ENCODE measurements at places on chromosomes 2 and 18.

- DNase-seq: no peak
Measured at GRCh38 chr2:241665731-241666440, 20.7 kb downstream of the DTYMK start.

DNA sequence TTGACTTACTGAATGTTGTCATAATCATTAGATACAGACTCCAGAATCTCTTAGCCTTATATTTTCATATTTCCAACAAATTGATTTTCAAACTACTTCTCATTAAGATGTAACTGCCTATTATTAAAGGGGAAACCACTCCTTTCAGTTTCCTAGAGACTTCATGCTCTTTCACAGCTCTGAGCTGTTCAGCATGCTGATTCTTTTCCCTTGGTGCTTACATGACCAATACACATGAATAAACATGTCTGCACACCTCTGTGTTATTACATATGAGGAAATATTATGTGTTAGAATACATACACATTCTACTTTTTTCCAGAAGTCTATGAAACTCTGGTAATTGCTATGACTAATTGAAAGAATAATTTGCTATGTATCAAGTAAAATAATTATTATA, 200.0 kb downstream of the LRP1B start:
- DNase-seq: no peak

GRCh38 chr2:149410701-149411484, 80.5 kb downstream of the LYPD6 start:
- no peak for DNase-seq

GRCh38 chr2:51247252-51247805, 215.4 kb upstream of the NRXN1 start:
- no peak for DNase-seq

DNA sequence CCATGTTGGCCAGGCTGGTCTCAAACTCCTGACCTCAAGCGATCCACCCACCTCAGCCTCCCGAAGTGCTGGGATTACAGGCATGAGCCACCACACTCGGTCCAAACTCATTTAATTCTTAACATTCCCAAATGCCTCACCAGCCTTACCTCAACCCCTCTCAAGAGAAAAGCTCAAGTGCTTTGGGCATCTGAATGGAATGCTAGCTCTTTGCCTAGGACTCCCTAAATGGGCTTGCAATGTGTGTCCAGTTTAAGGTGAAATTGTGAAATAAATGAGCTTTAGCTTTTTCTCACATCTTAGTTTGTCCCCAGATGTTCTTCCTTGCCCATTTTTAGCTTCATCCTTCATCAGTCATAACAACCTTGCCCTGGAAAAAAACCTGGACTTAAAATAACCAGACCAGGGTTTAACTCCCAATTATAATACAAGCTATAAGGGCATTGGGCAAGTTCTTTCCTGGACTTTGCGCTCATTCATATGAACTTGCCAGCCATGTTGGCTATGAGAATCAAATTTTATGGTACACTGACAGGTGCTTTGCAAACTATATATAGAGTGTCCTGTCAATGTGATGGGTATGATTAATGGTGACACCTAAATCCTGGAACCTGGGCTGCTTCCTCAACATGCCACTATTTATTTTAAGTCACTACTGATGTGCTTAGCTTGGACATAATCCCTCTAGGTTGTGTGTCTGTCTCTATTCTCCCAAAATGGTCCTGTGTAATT, 95.1 kb upstream of the SERPINE2 start:
- DNase-seq: no peak

DNA sequence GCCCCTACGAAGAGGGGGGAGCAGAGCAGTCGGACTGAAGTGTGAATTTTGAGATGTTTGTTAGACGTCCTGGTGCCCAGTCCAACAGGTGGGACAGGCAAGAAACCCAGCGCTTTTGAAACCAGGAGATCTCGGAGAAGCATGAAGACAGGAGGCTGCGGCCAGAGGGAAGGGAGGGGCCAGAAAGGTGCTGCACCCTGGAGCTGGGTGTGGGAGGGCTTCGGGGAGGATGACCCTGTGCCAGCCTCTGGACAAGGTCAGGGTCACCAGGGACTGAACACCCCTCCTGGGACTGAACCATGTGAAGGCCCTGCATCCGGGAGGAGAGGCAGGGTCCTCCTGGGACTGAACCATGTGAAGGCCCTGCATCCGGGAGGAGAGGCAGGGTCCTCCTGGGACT, 6.1 kb downstream of the TMEM18 start:
- DNase-seq: no peak

- DNase-seq: no peak
Measured at GRCh38 chr2:154490530-154490929, 208.0 kb upstream of the KCNJ3 start.

DNA sequence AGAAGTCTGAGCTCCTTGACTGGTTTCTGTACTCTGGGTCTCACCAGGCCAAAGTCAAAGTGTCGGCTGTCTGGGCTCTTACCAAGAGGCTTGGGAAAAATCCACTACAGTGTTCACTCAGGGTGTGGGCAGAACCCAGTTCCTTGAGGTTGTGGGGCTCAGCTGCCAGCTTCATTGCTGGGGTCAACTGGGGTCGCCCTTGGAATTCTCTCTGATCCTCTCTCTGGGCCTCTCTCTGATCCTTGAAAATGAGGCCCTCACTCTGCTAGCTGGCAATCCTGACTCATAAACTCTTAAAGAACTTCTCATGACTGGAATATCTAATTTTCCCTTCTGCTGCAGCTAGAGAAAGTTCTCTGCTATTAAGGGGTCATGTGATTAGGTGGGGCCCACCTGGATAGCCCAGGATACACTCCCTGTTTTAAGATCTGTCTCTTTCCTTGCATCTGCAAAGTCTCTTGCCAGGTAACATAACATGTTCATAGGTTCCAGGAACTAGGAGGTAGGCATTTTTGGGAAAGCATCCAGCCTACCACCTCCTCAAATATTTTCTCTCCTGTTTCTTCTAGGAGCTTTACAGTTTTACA, 66.3 kb downstream of the SP110 start:
- no peak for DNase-seq

DNA sequence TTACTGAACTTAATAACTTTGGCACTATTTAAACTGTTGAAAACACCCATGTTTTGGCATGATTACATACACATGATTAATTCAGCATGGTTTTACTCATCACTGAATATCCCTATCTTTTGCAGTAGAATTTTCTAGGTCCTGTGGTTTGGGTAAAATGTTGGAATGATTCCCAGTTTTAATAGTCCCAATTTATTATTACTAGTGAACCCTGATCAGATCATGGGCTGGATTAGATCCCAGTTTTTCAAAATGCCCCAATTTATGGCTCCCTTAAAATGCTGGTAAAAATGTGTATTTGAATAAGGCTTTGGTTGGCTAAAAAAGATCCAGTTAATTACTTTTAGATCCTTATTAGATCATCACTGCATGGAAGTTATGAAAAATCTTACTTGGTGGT, 273.6 kb upstream of the NRP2 start:
- DNase-seq: no peak

- peak; percentile 52 for DNase-seq
Measured at GRCh38 chr2:152062125-152063091, 36.4 kb downstream of the CACNB4 start.

Data from left hindlimb (tissue), 1 donor.